Amygdala (tissue), 56 donors: ENCODE measurements at places on chromosomes 4 and X.

DNA sequence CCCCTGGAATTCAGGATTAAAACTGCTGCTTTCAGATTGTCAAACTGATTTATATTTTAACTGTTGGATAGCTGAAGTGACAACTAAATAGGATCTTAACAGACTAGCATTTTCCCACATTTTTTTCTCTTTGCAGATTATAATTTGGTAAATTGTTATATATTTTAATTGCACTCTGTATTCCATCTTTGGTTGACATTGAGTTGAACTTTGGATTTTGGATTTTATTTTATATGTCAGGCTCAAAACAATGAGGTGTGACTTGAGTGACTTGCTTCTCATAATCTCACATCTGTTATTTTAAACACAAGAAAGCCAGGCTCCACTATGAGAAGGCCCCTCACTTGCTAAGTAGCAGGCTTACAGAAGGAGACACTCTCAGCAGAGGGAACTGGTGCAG is 38.1 kb downstream of the NAA11 start:
- DNase-seq: no peak

DNA sequence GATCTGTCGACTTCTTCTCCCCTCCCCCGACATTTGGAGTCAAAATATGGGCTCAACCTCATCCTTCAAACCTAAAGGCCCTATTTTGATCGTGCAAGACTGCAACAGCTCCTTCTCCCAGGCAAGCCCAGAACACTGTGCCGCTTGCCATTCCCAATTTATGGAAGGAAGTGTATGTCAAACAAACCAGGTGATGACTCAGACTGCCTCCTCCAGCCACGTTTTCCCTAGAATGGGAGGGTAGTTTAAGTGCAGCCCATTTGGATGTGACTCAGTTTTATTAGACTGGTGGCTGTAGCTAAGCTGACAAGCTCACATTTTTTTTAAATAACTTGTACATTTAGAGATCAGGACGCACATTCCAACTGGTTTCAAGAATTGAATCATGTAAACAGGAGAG is 570.4 kb upstream of the DIPK2B start:
- no peak for DNase-seq

GRCh38 chr4:26145212-26145611 is 175.6 kb upstream of the RBPJ start:
- no peak for DNase-seq

DNA sequence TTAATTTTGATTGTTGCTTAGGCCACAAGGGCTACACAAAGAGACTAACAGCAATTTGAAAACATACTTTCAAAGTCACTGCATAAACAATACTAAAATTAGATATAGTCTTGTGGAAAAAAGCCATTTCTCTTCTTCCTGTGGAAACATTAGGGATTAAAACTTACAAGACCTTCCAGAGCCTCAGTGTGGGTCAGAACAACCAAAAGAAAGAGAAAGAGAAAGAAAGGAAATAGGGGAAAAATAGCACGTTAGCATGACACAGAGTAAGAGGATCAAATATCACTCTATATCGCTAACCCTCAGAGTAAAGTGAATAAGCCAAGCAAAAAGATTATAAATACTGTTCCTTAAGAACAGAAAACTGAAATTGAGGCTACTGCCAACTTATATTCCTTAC is 127.8 kb upstream of the DIAPH2 start:
- DNase-seq: no peak

DNA sequence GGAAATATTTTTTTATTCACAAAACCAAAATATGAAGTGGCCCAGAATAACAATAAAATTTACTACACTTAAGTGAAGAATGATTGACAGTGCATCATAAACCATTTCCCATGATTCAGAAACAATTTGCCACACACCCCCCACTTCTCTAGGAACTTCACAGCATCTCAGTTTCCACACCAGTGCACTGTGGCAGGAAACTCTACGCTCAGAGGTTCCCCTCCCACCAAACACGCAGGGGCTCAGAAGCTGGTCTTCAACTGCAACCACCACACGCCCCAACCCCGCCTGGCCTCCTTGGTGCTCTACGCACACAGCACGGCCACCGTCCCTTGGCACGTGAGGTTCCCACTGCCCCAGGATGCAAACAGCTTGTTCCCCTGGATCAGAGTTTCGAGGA is 63.7 kb downstream of the ZFYVE28 start:
- no peak for DNase-seq

- DNase-seq: peak; percentile 57
Observed at GRCh38 chrX:15737959-15738902, at the start of gene CA5B. Gene CA5B, plus strand, starts transcription at chrX:15738270. Its CDS starts 11,754 bp downstream, at chrX:15750024.

DNA sequence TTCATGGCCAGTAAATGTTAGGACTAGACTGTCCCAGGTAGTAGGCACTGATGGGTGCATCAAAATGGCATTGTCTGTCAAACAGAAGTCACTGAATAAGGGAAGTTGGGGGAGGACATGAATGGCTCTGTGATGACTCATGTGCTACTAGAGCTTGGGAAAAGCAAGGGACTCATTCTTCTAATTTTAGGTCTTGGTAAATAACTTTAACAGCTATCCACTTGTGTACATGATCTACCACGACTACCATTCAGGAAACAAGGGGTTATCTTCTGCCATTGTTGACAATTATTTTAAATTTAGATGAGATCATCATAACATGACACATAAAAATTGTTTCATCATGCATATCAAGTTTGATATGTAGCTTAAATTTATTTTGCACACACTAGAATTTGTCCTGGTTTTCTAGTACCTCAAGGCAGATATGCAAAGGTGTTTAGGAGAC is 6.3 kb downstream of the AREG start:
- no peak for DNase-seq

GRCh38 chr4:14138106-14138505 is 510.6 kb upstream of the BOD1L1 start:
- no peak for DNase-seq

- no peak for DNase-seq
Observed at GRCh38 chrX:41033299-41033698, 51.9 kb upstream of the USP9X start.

DNA sequence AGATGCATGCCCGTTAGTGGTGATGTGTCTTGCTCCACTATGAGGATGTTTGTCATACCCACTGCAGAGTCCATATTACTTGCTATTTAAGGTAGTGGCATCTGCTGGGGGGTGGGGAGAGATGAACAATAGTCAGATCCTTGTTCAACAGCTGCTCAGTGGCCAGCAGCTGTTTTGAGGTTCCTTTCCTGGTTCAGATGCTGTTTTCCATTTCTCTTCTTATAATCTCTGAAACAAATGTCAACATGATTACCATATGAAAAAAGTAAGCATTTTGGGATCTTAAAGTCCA is 1567.9 kb upstream of the TENM3 start:
- DNase-seq: no peak

GRCh38 chrX:100819534-100819836 is 706 bp upstream of the CSTF2 start:
- no peak for DNase-seq

- no peak for DNase-seq
Observed at GRCh38 chr4:127469959-127470809, 162.6 kb upstream of the INTU start.

DNA sequence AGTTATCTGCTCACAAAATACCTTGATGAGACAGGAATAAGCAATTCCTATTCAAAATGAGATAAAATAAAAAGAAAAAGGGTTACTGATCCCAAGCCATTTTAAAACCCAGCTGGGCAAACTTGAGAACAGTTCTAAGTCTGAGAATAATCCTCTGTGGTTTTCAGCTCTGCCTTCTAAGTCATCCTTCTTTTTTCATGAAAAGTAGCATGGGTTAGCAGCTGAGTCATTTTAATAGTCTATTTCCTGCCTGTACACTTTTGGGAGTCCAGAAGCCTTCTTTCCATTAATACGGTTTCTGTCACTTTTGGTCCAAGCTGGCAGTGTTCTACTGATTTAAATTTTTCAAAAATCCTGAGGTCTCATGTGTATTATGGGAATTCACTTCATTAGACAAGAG is 374.3 kb downstream of the IQCM start:
- DNase-seq: no peak

DNA sequence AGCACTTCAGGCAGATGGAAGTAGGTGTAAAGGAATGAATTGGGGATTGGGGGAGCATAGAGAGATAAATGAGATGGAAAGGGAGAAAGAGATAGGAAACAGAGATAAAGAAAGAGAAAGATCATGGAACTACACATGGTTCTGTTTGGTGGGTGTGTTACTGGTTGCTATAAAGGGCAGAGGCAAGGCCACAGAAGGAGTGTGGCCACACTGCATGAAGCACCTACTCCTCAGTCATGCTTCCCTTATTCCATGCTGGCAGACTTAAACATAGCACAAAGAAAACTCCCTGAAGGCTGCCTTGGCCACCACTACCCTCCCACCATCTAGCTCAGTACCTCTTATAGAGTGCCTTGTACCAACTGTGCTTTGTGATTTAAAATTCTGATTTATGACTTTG is 56.9 kb downstream of the OPHN1 start:
- DNase-seq: no peak

- DNase-seq: no peak
Observed at GRCh38 chrX:38117485-38117884, 103.2 kb downstream of the SRPX start.

DNA sequence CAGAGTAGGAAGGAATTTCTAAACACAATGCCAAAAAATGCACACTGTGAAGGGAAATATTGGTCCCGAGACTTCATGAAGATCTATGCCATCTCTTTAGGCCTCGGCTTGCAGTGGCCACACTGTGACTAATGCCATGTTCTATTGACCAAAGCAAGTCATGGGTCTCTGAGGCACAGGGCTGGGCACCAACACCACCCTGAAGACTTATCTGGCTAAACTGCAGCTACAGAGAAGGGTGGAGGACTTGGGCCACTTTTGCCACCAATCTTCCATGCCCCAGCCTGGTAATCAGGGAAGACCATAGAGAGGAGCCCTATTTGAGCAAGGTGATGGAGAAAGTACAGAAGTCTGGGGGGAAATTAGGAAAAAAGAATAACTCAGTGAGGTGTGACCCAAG is 42.1 kb downstream of the HMX1 start:
- no peak for DNase-seq

DNA sequence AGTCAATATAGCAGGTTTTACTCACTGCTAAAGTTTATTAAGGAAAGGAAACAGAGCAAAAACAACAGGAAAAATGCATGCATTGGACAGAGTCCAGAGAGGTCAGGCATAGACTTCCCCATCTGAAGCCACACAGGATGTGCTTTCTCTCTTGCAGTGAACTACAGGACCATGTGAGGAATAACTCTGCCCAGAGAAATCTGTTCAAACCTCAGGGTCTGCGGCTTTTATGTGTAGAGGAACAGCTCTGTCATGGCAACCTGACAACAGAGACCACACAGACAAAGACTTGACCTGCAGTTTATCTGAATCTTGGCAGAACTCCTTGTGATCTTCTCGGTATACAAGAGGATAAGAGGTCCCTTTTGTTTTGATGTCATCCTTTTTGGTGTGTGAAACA is 46.3 kb upstream of the LONRF3 start:
- no peak for DNase-seq

GRCh38 chr4:16659694-16660093 is 238.8 kb downstream of the LDB2 start:
- DNase-seq: no peak

- DNase-seq: no peak
Observed at GRCh38 chr4:61493041-61493440, 292.9 kb downstream of the ADGRL3 start.

DNA sequence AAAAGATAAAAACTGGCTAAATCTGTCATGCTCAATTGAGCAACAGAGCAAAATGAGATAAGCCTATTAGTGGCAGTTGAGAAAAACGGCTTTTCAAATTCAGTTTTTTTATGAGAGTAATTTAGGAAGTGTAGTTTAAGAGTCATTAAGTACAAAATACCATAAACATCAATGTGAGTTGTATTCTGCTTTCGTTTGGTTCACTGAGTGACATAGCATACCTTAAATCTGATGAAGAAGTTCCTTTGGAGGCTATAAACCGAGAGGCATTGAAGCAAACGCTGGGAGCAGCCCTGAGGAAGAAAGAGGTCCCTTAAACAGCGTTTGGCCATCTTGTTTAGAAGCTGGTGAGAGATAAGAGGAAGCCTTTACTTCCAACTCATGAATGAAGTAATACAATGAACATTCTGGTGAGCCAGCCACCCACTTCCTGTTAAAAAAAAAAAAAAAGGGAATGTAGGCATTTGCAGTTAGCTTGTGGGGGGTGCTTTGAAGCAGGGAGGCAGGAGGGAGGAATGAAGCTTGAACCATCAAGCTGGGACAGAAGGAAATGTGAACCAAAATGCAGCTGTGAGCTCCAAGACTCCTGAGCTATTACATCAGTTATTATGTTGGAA is 132.3 kb downstream of the ZNF330 start:
- DNase-seq: no peak

- DNase-seq: no peak
Observed at GRCh38 chrX:18917831-18918230, 66.1 kb downstream of the PHKA2 start.

- no peak for DNase-seq
Observed at GRCh38 chr4:174230148-174230547, 53.3 kb downstream of the FBXO8 start.

GRCh38 chr4:125703443-125703842 is 388.7 kb downstream of the FAT4 start:
- DNase-seq: no peak

- DNase-seq: no peak
Observed at GRCh38 chrX:48854898-48855297, 19.5 kb upstream of the PCSK1N start.

DNA sequence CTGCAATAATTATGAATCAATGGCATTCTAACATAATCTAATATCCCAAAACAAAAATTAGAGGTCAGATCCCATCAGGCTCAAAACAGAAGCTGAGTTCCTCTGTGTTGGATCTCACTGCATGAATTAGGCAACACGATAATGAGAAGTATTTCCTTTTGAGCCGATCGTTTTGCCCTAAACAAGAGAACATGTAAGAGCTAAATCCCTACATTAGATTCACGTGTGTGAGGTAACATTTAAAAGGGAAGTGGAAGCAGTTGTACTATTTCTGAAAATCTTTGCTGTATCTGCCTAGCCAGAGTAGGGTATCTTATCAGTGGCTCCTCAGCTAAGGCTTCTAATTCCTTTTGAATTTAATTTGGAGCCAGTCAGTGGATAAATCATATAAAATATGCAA is 115.6 kb downstream of the C4orf51 start:
- DNase-seq: no peak

DNA sequence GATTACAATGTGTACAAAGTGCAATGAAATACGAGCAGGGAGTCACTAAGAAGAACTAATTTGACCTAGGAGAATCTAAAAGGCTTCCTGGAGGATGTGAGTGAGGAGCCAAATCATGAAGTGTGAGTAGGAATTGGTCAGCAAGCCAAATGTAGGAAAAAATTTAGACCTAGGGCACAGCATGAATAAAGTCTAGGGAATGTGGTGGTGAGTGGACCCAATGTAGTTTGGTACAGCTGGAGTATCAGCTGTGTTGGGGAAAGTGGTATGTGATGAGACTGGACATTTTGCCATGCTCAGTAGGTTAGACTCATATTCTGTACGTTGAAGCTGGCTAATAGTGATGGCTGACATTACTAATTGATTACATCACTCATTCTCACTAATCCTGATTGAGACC is 191.0 kb downstream of the AFF2 start:
- DNase-seq: no peak

DNA sequence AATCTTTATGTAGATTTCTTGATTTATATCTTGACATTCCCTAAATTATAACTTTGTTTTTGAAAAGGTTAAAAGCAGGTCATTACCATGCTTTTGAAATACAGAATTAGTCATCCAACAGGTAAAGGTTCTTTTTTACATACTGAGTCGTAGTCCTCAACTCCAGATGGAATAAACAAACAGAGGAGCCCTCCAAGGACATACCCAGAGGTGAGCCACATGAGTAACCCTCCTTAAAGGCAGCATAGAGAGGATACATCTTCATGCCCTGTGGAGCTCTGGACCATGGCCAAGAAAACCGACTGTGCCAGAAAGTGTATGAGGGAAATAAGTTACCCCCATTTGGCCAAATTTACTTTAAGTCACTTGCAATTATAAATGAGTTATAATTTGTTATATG is 95.3 kb upstream of the MCF2 start:
- DNase-seq: no peak
